ENCODE measurements at places on chromosomes 2 and 18. TPM values are rescaled to one million over a fixed set of nuclear protein-coding genes. Genes with fewer than 3 reads are reported as not detected.

DNA sequence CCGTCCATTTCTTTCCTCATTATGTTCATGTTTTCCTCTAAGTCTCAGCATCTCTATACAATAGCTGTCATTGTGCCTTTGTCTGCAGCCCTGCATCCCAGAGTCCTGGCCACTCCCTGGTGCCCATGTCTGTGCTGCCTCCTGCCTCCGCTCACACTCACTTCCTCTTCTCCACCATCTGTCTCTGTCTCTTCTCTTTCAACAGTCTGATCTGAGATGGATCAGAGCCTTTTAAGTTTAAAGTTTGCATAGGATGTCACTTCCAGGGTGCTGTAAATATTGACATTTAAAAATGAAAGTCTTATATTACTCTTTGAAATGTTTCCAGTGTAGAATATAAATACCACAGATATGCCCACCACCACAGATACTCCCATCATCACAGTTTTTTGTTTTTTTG is 42.7 kb downstream of the UBE2F start:
- DNase-seq, result no peak

DNA sequence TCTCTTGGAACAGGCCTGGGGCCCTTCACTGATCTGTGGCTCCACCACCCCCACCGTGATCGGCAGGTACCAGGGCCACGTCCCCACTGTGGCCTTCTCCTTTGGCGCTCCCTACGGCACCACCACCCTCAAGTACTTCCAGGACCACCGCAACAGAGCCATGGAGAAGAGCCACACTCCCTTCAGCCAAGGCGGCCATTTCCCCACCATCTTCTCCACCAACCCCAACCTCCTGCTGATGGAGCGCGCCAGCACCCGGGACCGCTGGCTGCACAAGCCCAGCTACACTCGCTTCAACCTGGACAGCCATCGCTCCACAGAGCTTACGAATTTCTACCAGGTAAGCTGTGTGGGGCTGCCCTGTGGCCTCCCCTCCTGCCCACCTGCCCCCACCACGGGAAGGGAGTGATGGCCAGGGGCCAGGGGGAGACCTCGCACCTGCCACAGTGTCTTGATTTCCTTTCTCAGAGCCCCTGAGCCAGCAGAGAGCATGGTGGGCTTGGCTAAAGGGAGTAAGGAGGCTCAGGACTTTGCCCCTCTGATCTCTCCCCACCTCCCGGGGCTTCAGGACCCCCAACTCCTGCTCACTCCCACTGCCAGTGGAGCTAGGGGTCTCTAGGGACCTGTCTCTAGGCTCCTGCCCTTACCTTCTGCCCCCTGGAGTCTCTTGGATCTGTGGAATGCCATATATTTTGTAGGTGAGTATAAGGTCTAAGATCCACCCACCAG is 65.2 kb downstream of the CIB4 start:
- no peak for DNase-seq

GRCh38 chr2:231679908-231680284 is 28.4 kb upstream of the PTMA start:
- DNase-seq, result no peak

GRCh38 chr18:59996370-59996966 is 96.7 kb downstream of the PMAIP1 start:
- DNase-seq, result peak; percentile 50

GRCh38 chr18:36633961-36634412 is 194.8 kb downstream of the TPGS2 start:
- no peak for DNase-seq

GRCh38 chr18:959854-960253 is 55.2 kb downstream of the ADCYAP1 start:
- no peak for DNase-seq

- no peak for DNase-seq
These were observed 12.4 kb downstream of the ATOH8 start for GRCh38 chr2:85766229-85766628.

GRCh38 chr18:52353589-52353988 is 13.6 kb downstream of the DCC start:
- no peak for DNase-seq

DNA sequence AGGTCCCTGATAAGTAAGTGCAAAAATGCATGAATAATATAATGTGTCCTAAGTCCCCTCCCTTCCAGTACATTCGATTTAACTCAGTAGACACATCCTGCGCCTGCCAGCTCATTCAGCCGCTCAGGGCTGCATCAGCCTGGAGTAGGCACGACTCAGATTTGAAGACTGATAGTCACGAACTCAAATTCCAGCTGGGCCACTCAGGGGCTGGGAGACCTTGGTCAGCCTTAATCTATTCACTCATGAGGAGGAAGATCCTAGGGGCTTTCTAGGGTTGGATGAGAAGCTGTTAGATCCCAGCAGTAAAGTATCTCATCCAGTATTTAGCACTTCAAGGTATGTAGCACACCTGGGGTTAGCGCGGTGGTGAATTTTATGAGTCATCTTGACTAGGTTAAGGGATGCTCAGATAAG is 98.9 kb upstream of the ODC1 start:
- DNase-seq, result no peak

Gene ACMSD
- total RNA-seq, result not detected

Gene GTF2A1L
- 0.57 TPM for total RNA-seq

Gene HOXD3
- total RNA-seq, result not detected

Gene ESPNL
- total RNA-seq, result 8.5 TPM

Gene RIT2
- total RNA-seq, result not detected

Gene ANKRD12
- 36.3 TPM for total RNA-seq

Gene CHST9
- total RNA-seq, result not detected
